ENCODE measurements at places on chromosomes 6 and 20.

- no peak for DNase-seq
Measured at GRCh38 chr6:129599467-129599866, 110.5 kb downstream of the ARHGAP18 start.

- DNase-seq, result no peak
Measured at GRCh38 chr20:54362283-54362682, 113.1 kb upstream of the DOK5 start.

- no peak for DNase-seq
Measured at GRCh38 chr20:62627901-62628612, 14.2 kb upstream of the SLCO4A1 start.

DNA sequence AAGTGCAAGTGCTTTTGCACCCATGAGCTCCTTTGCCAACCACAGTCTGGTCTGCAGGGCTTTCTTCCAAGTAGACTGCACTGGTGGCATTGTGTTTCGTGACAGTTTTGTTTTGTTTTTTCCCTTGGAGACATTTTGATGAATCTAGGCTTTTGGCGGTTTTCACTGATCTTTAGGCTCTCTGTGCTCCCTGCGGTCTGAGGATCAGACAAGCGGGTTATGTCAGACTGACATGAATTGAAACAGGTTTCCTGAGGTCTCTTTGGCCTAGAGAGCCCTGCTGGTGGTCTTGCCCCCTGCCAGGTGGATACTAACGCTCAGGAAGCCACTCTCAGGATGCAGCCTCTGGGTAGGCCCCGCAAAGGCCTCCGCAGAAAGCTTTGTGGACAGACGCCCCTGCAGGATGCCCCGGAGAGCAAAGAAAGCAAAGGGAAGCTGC is 555.4 kb upstream of the AGPAT4 start:
- peak; percentile 17 for DNase-seq

- DNase-seq, result no peak
Measured at GRCh38 chr6:20811109-20811761, 277.0 kb downstream of the CDKAL1 start.
